Stimulated activated CD4-positive, alpha-beta T cell treated with anti-CD3 and anti-CD28 coated beads, Interleukin-12 subunit alpha, Interleukin-12 subunit beta, amount 100 ng/mL, for 48 hours (primary cell): ENCODE measurements at places on chromosomes 13 and 19.
A peak's percentile ranks its signal among the peaks of the same experiment; 100 is the strongest.

GRCh38 chr19:3606690-3607289 lies at the start of gene TBXA2R:
TBXA2R (minus strand) TSS chr19:3606875; CDS start chr19:3600634, 6,241 bp downstream.
- peak; percentile 49 for DNase-seq

DNA sequence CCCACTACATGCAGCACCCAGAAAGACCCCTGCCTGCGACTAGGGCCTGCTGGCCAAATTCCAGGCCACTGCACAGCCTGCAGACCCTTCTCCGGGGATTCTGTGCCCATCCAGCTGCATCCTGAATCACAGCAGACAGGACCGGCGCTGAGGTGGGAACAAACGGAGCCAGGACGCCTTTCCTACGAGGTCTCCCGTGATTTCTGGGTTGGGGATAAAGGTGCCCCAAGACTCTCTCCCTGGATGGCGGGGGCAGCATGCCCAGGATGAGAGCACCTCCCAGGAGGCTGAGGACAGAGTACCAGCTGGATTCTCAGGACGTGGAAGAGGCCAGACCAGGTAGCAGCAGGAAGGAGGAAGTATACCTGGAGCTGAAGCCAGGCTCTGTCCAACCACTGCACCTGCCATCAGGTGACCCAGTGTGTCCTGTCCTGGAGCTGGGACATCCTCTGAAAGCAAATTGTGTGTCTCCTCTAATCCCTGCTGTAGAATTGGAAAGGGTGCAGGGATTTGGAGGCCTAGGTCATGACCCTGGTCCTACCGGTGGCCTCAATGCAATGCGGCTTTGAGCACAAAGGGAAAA lies 3.4 kb upstream of the FUT5 start:
- DNase-seq = no peak

- no peak for DNase-seq
These were observed 744 bp downstream of the ZNF805 start for GRCh38 chr19:57241176-57241575.

DNA sequence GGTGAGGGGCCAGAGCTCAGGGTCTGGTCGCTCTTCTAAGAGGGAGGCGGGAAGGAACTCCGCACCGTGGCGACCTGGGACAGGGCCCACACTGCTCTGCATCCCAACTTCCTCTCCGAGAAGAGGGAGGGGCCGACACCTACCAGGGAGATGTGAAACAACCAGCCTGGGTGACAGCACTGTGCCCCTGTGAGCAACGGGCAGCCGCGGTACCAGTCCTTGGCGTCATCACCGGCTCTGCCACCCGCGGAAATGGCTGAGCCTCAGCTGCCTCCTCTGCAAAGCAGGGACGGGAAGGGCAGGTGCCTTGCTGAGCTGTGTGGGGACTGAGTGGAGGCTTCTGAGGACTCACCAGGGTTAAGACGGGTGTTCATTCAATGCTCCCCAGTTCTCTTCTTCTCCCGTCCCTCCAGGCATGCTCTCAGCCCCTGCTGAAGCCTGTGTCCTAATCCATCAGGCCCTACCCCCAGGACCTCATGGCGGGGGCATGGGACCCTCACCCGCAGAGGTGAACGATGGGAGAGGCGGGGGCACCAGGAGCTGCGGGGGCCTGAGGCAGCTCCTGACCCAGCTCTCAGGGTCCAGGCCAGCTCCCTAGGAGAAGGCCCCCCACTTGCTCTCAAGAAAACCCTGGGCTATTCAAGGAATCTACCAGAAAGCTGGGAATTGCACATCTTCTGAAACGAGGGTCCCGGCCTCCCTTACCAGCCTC lies 9.3 kb downstream of the ZNF787 start:
- peak; percentile 43 for DNase-seq

DNA sequence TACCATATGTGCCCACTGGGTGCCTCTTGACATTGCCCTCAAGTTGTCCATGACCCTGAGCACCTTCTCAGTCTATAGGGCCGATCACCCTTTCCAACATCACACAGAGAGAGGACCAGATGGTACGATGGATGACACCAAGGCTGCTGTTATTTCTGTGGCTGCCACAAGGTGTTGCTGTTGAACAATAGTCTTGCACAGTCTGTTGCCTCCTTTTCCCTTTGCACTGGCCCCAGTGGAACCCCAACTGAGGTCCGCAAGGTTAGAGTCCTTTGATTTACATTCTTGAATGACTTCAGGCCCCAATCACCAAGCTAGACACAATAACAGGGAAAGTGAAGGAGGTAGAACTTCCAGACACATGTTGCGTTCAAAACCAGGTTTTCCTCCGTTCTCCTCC lies 52.0 kb downstream of the TINCR start:
- DNase-seq = no peak

GRCh38 chr13:30120133-30120822 lies 187.1 kb downstream of the KATNAL1 start:
- no peak for DNase-seq

DNA sequence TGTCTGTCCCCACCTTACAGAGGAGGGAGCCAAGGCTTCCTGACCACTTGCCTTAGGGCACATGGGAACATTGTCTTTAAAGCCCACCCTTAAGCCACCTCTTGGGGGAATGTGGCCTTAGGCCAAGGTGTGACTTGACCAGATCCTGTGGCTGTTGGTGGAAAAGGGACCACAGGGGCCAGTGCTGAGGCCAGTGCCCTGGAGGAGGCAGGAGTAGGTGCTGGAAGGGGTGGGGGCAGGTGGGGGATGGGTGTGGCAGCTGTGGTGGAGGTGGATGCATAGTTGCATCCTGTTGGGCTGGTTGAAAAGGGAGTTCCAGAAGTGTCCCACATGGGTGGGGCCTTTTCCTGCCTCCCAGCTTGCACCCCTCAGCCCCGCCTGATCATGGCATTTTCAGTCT lies 44.8 kb downstream of the DNM2 start:
- DNase-seq = no peak

- no peak for DNase-seq
These were observed 75.9 kb downstream of the ZIC5 start for GRCh38 chr13:99895444-99896368.

GRCh38 chr19:3129112-3129511 lies 6.7 kb upstream of the GNA15 start:
- no peak for DNase-seq

- DNase-seq = peak; percentile 70
These were observed 2.7 kb downstream of the WDR88 start for GRCh38 chr19:33134571-33135041.

- no peak for DNase-seq
These were observed 1.0 kb upstream of the ETFB start for GRCh38 chr19:51367255-51367564.

GRCh38 chr19:2474232-2475017 lies 1.5 kb upstream of the GADD45B start:
- DNase-seq = peak; percentile 81
